NCI-H526 (cell line): ENCODE measurements at places on chromosomes 3 and 15.

- DNase-seq = no peak
Measured at GRCh38 chr15:42348083-42348482, 11.2 kb upstream of the CAPN3 start.

DNA sequence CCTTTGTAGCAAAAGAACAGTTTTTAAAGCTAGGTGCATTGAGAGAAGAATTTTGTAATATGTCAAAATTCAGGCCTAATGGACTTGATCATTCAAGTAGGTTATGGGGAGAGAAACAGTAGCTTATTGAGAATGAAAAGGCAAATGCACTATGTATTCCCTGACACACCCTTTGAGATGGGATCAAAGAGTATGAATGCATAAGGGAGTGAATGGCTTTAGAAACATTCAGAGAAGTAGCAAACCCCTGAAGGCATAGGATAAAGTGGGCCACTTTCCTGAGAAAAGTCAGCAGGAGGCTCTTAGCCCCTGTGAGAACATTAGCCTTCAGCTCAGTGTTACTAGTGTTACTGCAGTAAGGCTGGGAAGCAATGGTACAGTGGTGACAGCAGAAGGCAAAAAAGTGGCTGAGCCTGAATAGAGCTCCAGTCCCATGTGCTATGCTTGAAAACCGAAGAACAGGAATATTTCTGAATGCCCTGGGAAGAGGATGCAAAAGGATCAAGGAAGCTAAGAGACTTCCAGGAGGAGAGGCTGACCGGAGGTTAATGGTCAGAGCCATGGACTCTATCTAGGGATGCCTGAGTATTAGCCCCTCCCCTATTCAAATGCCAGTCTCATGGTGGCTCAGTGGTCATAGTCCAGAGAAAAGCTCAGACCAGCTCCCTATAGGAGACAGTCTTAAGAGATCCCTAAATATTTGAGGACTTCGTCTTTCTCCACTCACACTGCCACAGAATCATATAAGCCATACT is 218.2 kb upstream of the SGO1 start:
- no peak for DNase-seq

DNA sequence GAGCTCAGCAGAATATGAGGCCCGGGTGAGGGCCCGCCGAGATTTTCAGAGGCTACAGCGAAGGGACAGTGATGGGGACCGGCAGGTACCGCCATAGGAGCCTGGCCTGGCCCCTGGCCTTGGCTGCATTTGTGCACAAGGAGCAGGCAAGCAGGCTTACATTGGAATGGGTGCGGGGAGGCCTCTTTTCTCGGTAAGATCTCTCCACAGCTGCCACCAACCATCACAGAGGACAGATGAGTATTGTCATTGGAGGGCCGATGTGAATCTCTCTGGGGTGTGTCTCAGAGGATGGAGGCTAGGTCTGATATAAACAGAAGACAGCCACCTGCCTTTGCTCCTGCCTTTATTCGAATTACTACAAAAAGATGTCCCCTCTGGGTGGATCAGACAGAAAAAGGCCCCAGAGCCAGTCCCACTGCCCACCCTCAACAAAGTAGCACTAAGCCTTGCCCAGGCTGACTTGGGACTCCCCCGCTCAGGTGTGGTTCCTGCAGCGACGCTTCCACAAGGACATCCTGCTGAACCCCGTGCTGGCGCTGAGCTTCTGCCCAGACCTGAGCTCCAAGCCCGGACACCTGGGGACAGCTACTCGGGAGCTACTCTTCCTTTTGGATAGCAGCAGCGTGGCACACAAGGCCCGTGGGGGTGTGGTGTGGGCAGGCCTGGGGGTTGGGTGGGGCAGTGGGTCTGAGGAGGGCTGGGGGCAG is 5.4 kb downstream of the VWA5B2 start:
- DNase-seq = no peak

DNA sequence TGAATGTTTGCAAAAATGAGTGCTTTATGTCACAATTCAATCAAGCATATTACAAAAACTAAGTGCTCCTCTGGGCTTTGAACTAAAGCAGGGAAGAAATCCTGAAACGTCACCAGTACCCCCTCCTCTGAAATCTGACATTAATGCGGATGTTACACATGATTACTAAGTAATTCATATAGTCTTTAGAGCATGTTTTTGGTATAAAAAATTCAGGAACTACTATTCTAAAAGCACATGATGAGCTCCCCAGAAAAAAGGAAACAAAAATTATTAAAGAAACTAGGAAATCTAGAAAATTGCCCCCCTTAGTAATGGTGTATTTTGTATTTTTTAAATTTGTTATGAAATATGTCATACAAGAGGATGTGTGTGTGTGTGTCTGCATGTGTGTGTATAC is 87.7 kb downstream of the MYO5A start:
- DNase-seq = no peak

DNA sequence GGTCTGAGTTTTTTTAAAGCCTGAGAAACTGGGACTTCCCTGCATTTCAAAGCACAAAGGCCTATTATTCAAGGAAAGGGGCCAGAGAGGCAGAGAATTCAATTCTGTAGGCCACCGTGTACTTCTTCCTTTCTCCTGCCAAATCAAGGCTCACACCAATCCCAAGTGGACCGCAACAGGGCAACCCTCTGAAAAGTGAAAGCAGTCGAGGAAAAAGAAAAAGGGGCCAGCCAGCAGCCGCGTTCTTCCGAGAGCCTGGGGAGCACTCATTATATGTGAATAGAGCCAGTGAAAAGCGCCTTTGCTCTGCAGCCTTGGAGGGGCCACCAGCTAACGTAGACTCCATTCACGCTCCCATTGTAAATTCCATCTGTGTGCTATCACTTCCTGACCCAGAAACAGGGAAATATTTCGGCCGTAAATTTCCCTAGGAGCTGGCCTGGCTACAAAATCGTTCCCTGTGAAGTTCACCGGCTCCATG is 45.9 kb upstream of the THUMPD3 start:
- no peak for DNase-seq
